ENCODE measurements at places on chromosomes 2 and 18.

DNA sequence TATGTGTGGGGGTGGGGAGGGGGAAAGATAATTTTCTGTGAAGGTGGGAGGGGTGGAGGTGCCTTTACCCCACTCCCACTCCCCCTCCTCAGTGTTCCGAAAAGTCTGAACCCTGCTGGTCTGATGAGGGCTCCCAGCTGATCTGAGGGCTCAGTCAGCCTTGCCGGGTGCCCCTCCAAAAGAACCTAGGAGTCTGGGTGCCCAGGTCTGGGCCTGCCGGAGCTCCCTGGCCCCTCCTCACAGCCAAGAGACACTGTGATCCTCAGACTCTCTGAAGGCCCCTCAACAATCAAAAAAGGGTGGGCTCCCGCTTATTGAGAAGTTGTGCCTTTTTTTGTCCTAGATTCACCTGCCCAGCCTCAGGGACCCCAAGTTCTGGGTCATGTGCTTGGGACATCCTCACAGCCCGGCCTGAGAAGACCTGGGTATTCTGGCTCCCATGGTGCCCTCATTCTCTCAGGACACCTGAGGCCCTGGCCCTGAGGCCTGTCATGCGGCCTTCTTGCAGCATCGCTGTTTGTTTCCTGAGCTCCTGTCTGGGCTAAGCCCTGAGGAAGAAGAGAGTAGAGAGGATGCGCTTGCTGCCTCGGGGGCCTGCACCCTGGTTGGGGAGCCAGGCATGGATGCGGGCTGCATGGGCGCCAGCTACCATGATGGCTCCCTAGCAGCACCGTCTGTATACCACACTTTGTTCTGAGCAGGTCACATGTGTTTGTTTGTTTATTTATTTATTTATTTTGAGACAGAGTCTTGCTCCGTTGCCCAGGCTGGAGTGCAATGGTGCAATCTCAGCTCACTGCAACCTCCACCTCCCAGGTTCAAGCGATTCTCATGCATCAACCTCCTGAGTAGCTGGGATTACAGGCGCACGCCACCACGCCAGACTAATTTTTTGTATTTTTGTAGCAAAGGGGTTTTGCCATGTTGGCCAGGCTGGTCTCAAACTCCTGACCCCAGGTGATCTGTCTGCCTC is 44.0 kb downstream of the SDC1 start:
- DNase-seq = no peak

- DNase-seq = no peak
Measured at GRCh38 chr2:109129356-109129920, 433 bp downstream of the SH3RF3 start.

DNA sequence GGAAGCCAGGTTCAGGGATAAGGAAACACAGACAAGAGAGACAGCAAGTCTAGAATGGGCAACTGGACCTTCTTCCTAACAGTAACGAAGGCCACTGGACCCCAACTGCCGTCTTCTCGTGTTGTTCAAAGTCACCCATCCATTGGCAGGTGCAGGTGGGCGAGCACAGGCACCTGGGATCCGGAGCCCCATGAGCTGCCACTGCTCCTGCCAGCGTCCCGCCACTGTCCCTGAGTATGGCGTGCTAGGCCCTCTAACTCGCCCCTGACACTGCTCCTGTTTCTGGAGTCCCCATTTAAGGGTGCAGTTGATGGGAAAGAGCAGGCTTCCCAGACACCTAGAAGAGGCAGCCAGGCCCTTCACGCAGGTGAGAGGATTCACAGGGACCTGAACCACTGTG is 48.0 kb downstream of the NDUFA10 start:
- no peak for DNase-seq

DNA sequence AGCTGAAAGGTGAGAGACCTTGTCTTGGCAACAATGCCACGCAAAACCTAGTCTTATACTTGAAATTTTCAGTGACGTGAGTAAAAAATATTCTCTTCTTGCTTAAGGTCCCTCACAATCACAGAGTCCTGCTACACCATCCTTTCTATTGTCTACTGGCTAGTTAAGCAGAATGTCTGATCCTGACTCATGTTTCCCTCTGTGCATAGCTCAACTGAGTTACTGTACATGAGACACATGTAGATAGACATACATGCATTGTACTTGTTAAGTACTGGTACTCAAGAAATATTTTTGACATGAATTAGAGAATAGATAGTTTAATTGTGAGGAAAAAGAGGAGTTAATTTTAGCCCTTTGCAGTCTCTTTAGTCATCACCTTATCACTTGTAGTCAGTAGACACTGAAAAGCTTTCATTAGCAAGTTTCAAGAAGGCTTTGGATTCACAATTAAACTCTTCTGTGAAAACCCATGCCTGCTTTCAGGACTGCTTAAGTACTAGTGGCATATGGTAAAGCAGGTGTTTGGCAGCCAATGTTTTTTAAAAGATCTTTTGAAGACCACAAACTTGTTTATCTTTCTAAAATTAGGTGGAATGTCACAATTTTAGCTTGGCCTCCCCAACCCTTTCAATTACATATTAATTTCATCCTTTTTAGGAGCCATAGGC is 158.7 kb upstream of the CCDC150 start:
- no peak for DNase-seq

DNA sequence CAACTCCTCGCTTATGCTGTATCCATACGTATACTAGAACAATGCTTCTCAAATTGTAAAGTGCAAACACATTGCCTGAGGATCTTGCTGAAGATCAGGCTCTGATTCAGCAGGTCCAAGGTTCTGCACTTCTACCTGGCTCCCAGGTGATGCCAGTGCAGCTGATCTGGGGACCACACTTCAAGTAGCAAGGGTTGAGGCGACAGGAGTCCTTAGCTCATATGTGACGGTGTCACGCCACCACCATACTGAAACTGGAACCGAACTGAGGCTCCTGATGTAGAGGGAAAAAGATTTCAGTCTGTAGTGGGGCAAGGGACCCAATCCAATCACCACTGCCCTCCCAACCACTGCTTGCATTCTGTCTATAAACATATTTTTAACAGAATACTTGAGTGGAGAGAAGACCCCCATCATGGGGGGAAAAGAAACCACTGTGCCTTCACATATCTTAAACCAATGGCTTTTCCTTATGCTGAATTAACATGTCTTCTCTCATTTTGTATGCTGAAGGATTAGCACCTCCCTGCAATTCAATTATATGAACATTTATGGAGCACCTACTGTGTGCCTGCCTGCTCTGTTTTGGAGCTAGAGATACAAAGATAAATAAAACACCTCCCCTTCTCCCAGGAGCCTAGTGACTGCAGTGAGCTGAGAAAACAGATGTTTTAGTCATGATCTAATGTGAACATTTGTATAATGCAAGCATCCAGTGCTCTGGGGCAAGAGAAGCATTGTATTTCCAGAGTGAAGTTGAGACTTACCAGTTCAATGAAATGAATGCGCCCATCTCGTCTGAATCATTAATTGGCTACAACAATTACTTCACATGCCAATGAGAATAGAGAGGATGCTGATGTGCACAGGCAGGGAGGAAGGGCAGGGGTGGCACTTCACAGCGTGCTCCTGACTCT is 6.6 kb upstream of the ASAP2 start:
- peak; percentile 34 for DNase-seq
